ENCODE measurements at places on chromosomes 2 and 18.

DNA sequence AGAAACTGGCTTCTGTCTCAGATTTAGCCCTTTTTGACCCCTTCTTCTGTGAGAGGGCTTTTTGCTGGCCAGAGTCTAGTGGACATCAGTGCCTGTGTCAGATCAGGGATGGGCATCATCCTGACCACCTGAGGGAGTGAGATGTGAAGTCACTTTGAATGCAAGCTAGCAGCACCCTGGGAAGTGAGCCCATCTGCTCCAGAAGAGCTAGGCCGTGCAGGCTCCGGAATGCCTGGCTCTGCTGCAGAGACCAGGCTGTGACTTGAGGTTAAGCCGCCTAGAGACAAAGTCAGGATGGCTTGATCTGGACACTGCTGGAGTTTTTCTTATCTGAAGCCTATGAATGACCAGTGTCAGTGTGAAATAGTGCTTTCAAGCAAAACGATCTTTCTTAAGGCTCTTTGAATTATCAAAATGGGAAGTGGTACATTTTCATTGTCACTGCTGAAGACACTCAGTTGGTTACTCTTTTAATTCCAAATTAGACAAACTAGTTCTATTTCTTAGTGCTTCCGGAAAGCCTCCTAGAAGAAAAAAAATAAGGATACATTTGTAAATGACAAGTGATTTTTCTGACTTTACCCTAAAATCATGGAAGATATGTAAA is 20.8 kb downstream of the DGUOK start:
- DNase-seq, result no peak

DNA sequence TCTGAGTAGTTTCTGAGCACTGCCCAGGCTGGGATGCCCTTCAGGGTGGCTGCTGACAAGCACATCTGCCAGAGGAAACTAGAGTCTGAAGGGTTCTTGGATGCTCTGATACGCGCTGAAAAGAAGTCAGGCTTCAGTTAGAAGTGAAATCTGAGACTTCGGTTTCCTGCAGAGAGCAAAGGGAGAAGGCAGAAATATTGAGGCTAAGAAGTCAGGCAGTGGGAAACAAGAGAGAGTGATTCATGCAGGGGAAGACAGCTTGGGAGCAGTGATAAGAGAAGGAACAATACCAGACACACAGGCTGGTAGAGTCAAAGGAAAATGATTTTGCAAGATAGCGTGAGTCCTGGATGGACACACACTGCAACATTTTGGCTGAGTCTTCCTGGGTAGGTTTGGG is 51.0 kb upstream of the BOD1L2 start:
- peak; percentile 42 for DNase-seq

DNA sequence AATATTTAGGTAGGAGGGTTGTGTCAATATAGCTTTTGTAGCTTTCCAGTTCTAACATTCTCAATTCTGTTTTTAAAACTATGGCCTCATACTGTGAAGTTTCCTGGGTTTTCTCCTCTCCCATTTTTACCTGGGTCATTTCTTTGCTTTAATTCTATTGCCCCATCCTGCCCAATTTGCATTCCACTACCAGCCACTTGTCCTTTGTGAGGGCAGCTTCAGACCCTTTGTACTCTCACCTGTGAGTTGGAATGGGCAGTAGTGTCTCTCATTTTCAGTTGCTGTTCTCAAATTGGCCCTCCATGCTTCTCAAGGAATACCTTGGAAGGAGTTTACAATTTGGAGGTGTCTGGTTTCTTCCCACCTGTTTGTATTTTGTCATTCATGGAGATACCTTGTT is 108.4 kb downstream of the CAMKMT start:
- DNase-seq, result no peak

GRCh38 chr2:200905618-200906296 is 16.6 kb downstream of the NIF3L1 start:
- peak; percentile 60 for DNase-seq
